ENCODE measurements at places on chromosomes 7 and 10.

DNA sequence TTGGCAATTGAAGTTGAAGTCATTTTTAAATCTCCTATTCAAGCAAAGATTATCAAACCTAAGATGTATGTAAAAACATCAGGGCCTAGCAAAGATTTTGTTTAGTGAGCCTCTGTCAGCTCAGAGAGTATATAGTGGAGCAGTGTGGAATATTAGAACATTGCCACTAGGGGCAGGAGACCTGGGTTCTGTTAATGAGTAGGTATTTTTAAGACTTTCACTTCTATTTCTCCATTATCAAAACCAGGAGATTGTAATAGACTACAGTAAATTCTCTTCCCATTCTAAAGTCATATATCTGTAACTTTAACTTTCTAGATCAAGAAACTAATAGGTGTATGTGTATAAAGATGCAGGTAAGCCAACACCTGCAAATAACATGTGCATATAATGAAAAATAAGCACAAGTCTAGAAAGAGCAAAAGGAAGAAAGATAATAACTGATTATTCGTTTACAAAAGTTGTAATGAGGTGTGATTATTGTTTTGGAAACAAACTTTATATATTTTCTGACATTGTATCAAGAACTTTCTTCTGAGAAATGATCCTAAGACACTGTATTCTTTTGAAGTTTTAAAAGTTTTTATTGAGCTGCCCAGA lies 64.4 kb downstream of the KCND2 start:
- peak; percentile 76 for DNase-seq

GRCh38 chr10:12397941-12398340 lies 48.6 kb downstream of the CAMK1D start:
- no peak for DNase-seq

- DNase-seq: no peak
Observed at GRCh38 chr10:44858988-44859387, 52.1 kb upstream of the TMEM72 start.

- DNase-seq: no peak
Observed at GRCh38 chr7:128011131-128011661, 20.0 kb downstream of the LRRC4 start.

- no peak for DNase-seq
Observed at GRCh38 chr10:9515922-9516321, 1461.4 kb downstream of the GATA3 start.

GRCh38 chr7:151327659-151328058 lies 14.0 kb upstream of the NUB1 start:
- no peak for DNase-seq

DNA sequence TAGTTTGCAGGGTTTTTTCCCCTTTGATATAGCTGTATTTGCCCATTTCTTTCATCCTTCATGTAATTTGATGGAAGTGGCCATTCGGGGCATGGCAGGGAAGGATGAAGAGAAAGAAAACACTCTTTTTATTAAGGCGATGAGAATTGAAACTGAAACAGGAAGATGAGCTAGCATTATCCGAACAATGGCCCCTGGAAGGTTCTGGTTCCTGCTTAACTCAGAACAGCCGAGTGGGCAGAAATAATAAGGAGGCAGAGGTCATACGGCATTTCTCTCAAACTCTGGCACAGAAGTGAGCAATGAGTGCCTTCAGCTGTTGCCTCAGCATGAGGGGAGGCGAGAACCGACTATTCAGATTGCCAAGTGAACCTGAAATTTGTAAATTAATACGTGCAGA lies 113.2 kb upstream of the MYO3A start:
- no peak for DNase-seq

DNA sequence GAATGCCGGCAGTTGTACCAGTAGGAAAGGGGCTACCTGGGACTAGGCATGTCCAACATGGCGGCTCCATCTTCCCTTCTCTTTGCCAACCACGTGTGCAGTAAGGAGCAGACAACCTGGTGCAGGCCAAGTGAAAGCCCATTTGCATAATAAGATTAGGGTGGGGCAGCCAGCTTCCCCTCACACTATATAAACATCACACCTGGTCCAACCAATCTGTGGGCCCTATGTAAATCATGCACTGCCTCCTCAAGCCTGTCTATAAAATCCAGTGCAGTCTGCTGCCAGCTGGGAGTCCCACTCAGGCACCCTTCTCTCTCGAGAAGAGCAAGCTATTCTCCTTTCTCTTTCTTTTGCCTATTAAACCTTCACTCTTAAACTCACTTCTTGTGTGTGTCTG lies 429.3 kb downstream of the CALN1 start:
- DNase-seq: no peak

- DNase-seq: no peak
Observed at GRCh38 chr10:126102636-126103035, 206.3 kb downstream of the FANK1 start.

- no peak for DNase-seq
Observed at GRCh38 chr7:44678101-44678470, 70.6 kb upstream of the ZMIZ2 start.

DNA sequence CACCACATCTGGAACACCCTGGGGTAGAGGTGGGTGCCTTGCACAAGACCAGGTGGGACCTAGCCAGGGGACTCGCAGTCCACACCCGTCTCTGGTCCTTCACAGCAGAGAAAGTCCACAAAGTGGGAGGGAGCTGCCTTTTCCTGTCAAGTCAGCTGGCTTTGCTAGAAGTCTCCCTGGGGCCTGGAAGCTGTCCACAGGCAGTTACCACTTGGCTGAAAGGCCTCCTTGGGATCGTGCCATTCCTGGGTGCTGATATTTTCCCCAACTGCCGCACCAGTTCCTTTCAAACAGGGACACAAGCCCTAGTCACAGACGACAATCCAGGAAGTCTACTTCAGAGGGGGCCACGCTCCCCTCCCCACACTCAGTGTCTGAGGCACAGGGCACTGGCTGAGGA lies 75.4 kb downstream of the AFAP1L2 start:
- no peak for DNase-seq

DNA sequence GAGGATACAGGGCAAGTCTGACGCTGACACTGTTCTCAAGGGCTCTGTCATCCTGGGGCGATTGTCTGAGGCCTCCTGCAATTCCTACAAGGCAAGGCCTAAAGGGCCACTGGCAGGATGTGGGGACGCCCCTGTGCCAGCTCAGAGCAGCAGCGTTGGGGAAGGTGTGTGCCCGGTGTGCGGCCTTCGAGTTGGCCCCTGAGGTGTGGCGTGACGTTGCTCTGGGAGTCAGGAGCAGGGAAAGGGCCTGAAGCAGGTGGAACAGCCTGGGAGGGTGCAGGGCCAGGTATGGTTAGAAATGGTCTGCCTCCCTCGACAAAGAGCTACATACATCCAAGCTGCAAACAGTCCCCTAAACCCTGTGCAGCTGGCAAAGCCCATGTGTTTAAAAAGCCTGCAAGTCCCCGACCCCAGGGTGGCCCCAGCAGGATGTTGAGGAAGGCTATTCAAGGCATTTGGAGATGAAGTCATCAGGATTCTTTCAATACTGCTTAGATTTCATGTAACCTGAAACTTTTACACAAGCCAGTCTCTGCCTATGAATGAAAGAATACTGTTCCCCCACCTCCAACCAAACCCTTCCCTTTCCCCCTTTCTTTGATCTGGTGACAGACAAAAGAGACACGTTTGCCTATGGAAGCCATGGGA lies 142.5 kb upstream of the TNS3 start:
- peak; percentile 42 for DNase-seq

GRCh38 chr7:158072991-158073730 lies 514.5 kb downstream of the PTPRN2 start:
- no peak for DNase-seq

- DNase-seq: no peak
Observed at GRCh38 chr10:18540195-18540594, 111.2 kb downstream of the NSUN6 start.

DNA sequence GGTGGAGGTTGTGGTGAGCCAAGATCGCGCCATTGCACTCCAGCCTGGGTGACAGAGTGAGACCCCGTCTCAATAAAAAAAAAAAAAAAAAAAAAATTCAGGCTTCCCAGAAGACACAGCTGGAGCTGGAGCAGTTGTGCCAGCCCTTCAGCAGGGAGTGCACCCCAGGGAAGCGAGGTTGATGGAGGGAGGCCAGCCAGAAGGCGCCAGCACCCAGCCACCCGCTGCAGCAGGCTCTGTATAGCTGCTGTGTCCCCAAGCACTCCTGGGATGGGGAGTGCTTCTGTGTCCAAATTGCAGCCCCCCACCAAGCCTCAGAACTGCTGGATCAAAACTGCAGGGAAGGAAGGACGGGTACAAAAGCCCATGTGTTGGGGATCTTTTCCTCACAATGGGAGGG lies 47.8 kb downstream of the COBL start:
- no peak for DNase-seq
